T-helper 2 cell (primary cell): ENCODE measurements at places on chromosomes 12 and 14.

DNA sequence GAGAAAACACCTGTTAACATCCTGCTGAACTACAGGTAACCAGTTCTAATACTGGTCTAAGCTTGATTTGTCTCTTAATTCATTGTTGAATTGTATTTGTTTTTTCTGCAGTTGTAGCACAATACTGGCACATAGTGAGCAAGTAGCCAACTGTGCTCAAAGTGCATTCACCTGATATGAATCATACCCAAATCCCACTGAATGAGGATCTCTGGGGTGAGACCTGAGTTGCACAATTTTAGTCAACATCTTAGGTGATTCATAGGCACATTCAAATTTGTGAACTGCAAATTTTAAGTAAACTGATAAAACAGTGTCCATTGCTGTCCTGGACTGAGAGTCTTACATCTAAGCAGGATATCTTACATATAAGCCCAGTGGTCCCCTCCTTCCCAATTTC, 12.8 kb downstream of the KCNC2 start:
- no peak for DNase-seq

GRCh38 chr12:57626921-57627445, 6.0 kb downstream of the B4GALNT1 start:
- no peak for DNase-seq

DNA sequence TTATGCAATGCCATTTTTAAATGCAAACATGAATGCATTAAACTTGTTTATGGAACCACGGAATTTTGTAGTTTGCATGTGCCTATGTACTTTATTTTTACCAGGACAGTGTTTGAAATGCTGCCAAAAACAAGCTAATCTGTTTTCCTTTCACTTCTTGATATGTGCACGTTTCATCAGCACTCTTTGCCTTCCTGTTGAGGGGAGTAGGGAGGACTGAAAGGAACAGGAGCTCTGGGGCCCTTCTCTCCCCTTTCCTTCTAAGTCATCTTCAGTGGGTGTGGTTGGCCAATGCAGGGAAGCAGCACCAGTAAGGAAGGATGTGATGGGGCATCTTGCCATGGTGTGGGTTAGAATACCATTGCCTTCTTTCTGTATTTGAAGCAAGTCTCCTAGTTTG, 12.1 kb upstream of the PPP4R4 start:
- DNase-seq: no peak

GRCh38 chr14:39467889-39468524, 35.8 kb upstream of the FBXO33 start:
- DNase-seq: peak; percentile 38

DNA sequence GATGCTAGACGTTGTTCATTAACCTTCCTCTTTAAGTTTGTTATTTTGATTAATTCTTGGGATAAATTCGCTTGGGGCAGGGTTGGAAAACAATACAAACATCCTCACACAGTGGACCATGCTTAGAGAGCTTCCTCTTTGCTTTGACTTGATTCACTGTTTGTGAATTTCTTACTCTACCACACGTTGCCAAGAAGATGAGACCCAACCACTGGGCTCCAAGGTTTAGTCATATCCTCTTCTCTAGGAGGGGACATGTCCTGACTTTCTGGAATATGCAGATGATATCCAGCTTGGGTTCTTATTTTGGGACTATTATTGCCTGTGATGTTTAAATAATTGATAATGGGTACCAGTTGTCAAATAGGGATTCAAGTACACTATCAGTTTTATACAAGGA, 428.2 kb downstream of the ATP23 start:
- no peak for DNase-seq

- no peak for DNase-seq
Measured at GRCh38 chr14:22313172-22313801, 275.7 kb downstream of the DAD1 start.

GRCh38 chr14:47252802-47253201, 422.6 kb downstream of the MDGA2 start:
- DNase-seq: no peak

DNA sequence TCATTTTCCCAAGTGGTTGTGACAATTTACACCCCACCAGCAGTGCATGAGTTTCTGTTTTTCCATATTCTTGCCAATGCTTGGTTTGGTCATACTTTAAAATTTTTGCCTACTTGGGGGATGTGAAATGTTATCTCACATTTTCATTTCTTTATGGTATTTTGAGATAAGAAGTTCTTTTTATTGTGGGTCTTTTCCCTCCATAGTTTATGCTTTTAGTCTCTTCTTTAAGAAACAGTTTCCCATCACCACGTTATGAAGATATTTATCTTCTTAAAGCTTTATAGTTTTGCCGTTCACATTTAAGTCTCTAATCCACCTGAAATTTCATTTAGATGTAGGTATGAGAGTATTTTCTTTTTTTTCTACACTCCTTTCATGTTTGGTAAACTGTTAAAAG, 95.7 kb downstream of the PPM1A start:
- no peak for DNase-seq

- no peak for DNase-seq
Measured at GRCh38 chr12:39122562-39123204, 217.3 kb upstream of the CPNE8 start.

- DNase-seq: no peak
Measured at GRCh38 chr12:60148109-60148508, 552.3 kb downstream of the SLC16A7 start.

- no peak for DNase-seq
Measured at GRCh38 chr14:38143170-38143569, 64.5 kb upstream of the SSTR1 start.

DNA sequence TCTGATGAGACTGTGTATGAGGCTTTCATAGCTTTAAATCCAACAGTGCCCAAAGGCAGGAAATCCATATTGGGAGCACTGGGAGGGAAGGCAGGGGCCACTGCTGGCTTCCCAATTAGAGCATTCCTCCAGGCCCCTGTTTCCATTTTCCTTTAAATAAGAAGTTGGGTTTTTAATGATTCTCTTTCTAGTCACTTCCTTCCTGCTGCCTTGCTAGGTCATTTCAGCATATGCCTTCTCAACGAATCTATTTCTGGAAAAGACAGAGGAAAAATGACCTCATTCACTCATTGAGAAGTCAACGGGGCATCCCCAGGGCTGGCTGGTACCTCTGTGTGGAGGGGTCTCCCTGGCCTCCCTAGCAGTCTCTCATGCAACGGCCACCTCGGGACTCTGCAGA, 43.5 kb downstream of the IGF1 start:
- no peak for DNase-seq

GRCh38 chr12:89059721-89060541, 292.4 kb downstream of the DUSP6 start:
- DNase-seq: no peak

DNA sequence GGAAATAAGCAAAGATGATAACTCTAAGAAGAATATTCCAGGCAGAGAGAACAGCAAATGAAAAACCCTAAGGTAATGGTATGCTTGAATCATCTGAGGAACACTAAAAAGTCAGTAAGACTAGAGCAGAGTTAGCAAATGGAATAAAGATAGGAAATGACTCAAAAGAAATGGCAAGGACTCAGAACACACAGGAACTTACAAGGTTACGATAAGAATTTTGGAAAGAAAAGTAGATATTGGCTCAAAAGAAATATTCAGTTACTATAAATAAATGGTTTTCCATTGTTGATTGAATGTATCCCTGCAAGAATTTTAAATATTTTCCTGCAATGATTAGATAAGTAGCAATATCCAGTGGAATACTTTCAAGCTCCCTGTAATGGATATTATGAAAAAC, 705.8 kb downstream of the C12orf50 start:
- no peak for DNase-seq

- no peak for DNase-seq
Measured at GRCh38 chr14:52349731-52350130, 35.6 kb downstream of the PTGER2 start.

GRCh38 chr12:48001505-48002413, 2.5 kb downstream of the COL2A1 start:
- no peak for DNase-seq

DNA sequence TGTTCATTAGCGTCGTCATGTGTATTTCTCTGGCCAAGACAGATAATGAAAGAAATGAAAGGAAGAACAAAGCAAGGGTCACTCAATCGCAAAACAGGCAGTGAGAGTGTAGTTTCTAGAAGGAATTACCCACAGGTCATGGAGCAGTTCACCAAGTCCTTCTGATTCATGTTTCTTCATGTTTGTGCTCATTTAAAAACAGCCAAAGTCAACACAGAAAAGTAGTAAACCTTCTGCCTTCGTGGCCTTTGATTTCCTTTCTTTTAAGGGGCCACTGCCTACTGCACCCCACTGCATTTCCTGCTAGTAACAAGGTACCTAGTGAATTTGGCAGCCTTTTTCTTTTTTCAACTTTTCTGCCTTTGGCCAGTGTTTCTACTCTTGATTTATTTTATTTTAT, 75.1 kb downstream of the KCNK13 start:
- DNase-seq: no peak

DNA sequence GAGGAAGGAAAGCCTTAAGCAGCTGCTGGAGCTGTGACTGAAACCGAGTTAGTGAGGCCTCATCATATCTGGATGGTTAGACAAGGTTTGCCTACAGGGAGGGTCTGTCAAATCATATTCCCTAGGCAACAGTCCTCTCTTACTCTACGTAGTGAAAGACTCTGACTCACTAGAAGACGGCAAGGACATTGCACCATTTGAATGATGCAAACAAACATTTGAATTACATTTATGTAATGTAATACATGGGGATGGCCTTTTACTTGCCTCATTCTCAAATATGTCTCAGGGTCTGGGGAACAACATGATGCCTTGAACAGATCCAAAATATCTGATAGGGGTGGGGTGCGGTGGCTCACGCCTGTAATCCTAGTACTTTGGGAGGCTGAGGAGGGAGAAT, 29.8 kb upstream of the STRAP start:
- no peak for DNase-seq

DNA sequence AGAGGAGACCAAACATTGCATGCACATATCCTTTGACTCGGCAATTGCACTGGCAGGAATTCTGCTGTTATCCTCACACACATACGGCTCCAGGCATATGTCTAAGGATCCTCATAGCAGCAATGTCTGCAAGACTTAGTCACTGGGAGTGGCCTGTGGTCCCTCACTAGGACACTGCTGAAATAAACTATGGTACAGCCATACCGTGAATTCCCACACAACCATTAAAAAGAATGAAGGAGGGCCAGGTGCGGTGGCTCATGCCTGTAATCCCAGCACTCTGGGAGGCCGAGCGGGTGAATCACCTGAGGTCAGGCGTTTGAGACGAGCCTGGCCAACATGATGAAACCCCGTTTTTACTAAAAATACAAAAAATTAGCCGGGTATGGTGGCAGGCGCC, 105.1 kb downstream of the ZFP36L1 start:
- no peak for DNase-seq

DNA sequence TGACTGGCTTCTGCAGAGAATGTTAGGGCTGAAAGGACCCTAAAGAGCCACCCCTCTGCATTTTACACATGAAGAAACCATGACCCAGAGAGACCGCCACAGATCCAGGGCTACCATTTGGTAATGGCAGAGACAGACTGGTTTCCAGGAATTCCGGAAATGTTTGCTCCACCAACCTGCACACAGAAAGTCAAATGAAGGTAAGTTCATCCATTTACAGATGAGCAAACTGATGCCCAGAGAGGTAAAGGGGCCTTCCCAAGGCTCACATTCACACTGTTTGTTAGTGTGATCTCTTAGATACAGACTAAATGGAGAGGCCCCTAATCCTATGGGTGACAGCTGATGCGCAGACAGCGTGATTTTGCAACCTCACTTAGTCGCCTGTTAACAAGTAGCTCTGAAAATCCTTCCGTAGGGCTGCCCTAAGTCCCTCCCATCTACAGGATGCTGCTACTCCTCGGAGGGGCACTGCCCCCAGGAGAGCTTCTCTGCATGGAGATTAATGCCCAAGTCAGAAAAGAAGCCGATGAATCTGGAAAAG, 33.8 kb downstream of the ZFP36L1 start:
- no peak for DNase-seq
